Omental fat pad (tissue), 4 donors: ENCODE measurements at places on chromosomes 1 and 21. TPM values are rescaled to one million over a fixed set of nuclear protein-coding genes. Genes with fewer than 3 reads are reported as not detected.

The NRAS gene
- total RNA-seq, result 24.1 TPM

The PIK3C2B gene
- total RNA-seq, result 17.2 TPM

The FAM72A gene
- total RNA-seq, result 1.6 TPM

The C1orf53 gene
- total RNA-seq, result 2.9 TPM

The POGK gene
- total RNA-seq, result 28.8 TPM

The APOBEC4 gene
- total RNA-seq, result not detected

The CD1B gene
- 0.38 TPM for total RNA-seq

The NTRK1 gene
- 6.3 TPM for total RNA-seq

The VCAM1 gene
- 28.6 TPM for total RNA-seq

The VHLL gene
- not detected for total RNA-seq

The PDC gene
- not detected for total RNA-seq

The CD34 gene
- 52.6 TPM for total RNA-seq

The EFHD2 gene
- total RNA-seq, result 63.1 TPM

The DTL gene
- 0.79 TPM for total RNA-seq

The CELF3 gene
- total RNA-seq, result not detected

The LAD1 gene
- total RNA-seq, result 0.25 TPM

The FAM3B gene
- total RNA-seq, result 0.72 TPM

The ICOSLG gene
- total RNA-seq, result 3.2 TPM

The BSDC1 gene
- total RNA-seq, result 67.3 TPM

The ERI3 gene
- 30.1 TPM for total RNA-seq

GRCh38 chr1:94246692-94247137 is 9.3 kb upstream of the ARHGAP29 start:
- DNase-seq, result no peak

DNA sequence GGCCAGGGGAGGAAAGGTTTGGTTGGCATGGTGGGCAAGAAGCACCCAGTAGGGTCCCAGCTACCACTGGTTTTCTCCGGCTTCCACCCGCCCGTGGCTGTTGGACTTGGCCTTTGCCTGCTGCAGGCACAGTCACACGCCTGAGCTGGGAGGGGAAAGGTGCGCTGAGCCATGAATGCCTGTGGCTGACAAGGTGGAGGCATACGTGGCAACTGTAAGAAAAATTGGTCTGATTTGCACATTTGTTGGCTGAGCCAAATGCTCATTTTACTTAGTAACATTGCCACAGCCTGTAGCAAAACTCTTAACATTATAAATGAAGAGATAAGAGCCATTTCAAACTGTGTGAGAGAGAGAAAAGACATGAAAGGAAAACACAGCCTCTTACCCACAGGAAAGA is 191.6 kb downstream of the PTPRC start:
- no peak for DNase-seq

DNA sequence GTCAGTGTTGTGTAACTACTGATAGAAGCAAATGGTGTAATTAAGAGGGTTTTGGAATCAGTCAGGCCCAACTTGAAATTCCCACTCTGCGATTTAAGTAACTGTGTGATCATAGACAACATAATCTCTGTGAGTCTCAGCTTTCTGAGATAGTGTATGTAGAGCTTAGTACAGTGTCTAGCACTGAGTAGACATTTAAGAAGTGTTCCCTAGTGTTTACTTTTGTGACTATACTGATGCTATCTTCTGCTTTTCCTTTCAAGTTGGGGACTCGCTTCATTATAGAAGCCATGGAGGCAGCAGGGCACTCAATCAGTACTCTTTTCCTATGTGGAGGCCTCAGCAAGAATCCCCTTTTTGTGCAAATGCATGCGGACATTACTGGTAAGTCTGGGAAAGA is 147.7 kb upstream of the HOOK1 start:
- DNase-seq, result no peak

DNA sequence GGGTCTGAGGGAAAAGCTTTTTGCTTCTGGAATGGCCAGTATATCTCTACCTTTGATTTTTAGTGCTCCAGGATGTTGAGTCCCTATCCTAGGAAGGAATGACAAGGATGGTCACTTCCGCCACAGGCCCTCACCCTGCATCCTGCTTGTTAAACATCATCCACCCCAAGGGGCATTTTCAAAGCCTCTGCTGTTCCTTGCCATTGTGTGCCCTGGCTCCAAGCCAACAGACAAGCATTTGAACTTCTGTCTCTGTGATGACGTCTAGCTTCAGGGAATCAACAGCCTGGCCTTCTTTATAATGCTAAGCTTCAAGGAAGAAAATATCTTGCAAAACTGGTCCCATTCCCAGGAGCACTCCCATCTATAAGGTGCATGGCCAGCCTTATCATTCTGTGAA is 12.3 kb upstream of the JAM2 start:
- no peak for DNase-seq

DNA sequence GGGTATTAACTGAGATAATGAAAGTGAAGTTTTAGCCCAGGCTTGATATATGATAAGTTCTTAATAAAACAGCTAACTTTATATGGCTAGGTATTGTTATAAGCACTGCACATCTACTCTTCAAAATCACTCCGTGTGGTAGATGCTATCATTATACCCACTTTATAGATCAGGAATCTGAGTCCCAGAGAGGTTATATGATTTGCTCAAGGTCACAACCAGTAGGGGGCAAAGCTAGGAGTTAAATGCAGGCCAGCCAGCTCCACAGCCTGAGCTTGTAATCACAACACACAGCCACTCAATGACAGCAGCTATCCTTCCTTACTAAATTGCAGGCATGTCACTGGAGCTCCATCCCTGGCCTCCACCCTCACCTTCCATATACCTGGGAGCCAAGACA is 115.8 kb downstream of the CAPN8 start:
- no peak for DNase-seq

DNA sequence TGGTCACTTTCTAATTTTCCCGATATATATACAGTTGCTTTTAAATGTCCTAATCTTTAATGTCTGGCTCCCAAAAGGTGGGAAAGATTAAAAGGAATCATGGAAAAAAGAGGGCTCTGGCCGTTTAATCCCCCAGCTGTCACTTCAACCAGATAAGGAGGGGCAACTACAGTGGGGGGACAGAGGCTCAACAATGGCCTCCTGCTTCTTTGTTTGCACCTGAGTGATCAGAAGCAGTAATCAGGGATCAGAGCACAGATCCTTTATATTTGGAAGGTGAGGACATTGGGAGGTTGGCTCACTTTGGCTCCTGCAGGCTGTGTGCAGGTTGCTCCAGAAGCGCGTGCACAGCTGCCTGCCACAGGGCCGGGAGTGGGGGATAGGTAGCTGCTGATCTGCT is 212.8 kb downstream of the FMN2 start:
- no peak for DNase-seq

GRCh38 chr1:31007462-31007991 is 58.0 kb downstream of the PUM1 start:
- DNase-seq, result no peak

- DNase-seq, result no peak
Measured at GRCh38 chr1:110040548-110040947, 6.1 kb downstream of the STRIP1 start.

GRCh38 chr21:38733972-38734546 is 71.7 kb upstream of the ETS2 start:
- DNase-seq, result peak; percentile 100

DNA sequence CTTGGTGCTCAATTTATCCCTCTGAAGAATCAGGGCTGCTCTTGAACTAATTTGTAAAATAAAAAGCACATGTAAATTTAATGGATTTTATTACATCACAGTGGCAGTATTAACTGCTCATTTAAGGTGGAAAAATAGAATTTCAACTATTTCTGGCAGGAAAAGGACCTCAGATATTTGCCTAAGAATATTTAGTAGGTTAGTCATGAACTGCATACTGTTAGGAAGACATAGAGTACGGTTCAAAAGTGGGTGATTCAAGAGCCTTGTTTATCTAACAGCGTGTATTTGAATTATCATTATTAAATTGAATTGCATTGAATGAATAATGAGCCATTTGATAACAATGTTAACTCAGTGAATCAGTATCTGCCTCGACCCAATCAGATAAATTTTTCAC is 248.8 kb upstream of the PBX1 start:
- DNase-seq, result no peak

DNA sequence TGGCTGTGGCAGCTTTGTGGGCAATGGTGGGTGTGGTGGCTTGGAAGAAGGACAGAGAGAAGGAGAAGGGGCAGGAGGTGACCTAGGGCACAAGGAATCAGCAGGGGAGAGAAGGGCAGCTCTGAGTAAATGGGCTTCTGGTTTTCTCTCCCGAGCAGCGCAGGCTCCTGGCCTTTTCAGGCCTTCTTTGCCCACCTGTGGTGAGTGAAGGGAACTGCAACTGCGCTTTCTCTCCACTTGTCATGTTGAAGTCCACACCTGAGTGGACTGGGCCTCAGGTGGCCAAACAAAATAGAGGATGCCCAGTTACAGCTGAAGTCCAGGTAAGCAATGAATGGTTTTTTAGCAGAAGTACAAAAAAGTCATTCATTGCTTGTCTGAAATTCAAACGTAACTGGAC is 29.4 kb upstream of the KCNA10 start:
- no peak for DNase-seq

DNA sequence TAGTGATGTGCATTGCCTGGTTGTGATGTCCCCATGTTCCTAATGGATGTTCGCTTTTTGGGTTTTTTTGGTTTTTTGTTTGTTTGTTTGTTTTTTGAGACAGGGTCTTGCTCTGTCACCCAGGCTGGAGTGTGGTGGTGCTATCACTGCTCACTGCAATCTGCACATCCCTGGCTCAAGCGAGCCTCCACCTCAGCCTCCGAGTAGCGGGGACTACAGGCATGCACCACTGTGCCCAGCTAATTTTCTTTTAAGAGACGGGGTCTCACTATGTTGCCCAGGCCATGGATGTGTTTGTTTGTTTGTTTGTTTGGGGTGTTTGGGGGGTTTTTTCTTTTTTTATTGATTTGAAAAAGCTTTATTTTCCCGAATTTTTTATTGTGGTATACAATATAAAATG is 2.1 kb downstream of the COL6A2 start:
- DNase-seq, result peak; percentile 6

DNA sequence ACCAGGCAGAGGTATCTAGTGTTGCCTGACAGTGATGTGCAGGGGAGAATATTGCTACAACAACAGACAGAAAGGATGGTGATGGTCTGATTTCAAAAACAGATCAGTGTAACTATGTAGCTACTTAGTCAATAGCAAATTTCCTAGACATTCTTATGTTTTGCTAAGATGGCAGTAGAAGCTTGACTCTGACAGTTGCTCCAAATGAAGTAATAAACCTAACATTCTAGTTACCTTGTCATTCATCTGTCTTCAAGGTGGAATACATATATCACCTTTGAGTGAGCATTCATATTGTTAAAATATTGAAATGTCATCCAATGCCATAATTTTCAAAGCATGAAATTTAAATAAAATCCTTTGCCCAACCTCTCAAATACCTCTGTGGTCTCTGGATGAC is 617.4 kb downstream of the USP25 start:
- DNase-seq, result no peak

GRCh38 chr1:196377811-196378210 is 230.4 kb downstream of the KCNT2 start:
- DNase-seq, result no peak

- DNase-seq, result no peak
Measured at GRCh38 chr1:186708694-186709097, 28.5 kb upstream of the PTGS2 start.

GRCh38 chr21:38054334-38054733 is 138.1 kb upstream of the KCNJ6 start:
- no peak for DNase-seq

DNA sequence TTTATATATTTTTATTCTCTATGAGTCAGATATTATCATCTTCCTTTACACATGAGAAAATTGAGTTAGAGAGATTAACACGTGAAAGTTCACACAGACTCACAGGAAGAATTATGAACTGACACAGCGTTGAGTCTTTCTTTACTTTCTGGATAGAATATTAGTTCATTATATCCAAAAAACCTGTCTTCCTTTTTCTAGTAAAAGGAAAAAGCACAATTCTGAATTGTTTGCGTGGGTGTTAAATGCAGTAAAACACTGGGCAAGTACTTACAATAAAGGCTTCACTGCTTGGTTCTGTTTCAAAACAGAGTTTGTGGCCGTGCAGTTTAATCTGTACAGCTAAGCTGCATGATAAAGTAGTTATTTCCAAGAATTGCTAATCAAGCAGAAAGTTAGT is 10.8 kb downstream of the MAGI3 start:
- DNase-seq, result no peak

DNA sequence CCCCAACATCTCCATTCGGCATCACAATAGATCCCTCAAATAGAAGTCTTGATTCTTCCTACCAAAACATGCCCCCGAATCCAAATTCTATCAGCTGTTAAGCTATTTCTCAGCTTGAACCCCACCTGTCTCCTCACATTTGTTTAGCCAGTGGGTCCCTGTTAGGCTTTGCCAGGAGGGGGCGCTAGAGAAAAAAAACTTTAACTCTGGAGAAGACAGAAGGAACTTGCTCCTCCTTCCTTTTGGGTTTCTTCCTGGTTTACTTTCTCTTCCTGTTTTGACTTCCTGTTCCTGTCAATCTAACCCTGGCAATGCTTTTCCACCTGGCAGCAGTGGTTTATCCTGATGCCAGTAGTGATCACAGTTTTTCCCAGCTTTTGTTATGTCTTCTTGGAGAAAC is 95.6 kb upstream of the KCNK1 start:
- DNase-seq, result no peak

DNA sequence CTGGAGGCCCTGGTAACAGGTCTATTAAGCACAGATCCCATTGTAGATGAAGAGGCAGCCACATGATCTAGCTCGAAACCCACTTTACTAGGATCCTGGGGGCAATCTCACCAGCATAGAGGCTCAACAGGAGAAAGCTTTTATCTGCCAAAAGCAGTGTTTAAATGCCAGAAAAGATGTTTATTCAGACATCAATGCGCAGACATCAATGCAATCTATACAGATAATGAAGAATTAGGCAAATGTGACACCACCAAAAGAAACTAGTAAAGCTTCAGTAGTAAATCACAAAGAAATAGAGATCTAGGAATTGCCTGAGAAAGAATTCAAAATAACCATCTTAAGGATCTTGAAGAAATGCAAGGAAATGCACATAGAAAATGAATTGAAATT is 32.5 kb downstream of the OR6Y1 start:
- no peak for DNase-seq

GRCh38 chr1:164651351-164651951 is 92.5 kb downstream of the PBX1 start:
- DNase-seq, result no peak
